ENCODE measurements at places on chromosomes 4 and X. TPM values are rescaled to one million over a fixed set of nuclear protein-coding genes. Genes with fewer than 3 reads are reported as not detected.
A peak's percentile ranks its signal among the peaks of the same experiment; 100 is the strongest.

SLC38A5 gene
- 21.5 TPM for total RNA-seq

AFF2 gene
- total RNA-seq, result 13.4 TPM

UGT2B17 gene
- not detected for total RNA-seq

PROM1 gene
- total RNA-seq, result 0.93 TPM

SERTM2 gene
- total RNA-seq, result 1.6 TPM

MED14 gene
- 35.2 TPM for total RNA-seq

RHOXF2 gene
- total RNA-seq, result not detected

SORBS2 gene
- total RNA-seq, result 44.9 TPM

RTL9 gene
- not detected for total RNA-seq

NUDT6 gene
- 3.8 TPM for total RNA-seq

- H3K36me3 ChIP-seq, result no peaks in the 10 kb centered on the region
- no peaks in the 10 kb centered on the region for H3K4me1 ChIP-seq
- no peak overlapping the region for H3K27ac ChIP-seq
- no peaks in the 10 kb centered on the region for H3K27me3 ChIP-seq
Measured at GRCh38 chr4:93409035-93409434, 419.5 kb upstream of the ATOH1 start.

- H3K4me3 ChIP-seq, result peak overlapping the region; percentile 67
- DNase-seq, result peak; percentile 89
- H3K27ac ChIP-seq, result peak overlapping the region; percentile 77
- peaks cover 9% of the 10 kb centered on the region for H3K27me3 ChIP-seq
Measured at GRCh38 chr4:52051615-52052474, 741 bp downstream of the SPATA18 start.

DNA sequence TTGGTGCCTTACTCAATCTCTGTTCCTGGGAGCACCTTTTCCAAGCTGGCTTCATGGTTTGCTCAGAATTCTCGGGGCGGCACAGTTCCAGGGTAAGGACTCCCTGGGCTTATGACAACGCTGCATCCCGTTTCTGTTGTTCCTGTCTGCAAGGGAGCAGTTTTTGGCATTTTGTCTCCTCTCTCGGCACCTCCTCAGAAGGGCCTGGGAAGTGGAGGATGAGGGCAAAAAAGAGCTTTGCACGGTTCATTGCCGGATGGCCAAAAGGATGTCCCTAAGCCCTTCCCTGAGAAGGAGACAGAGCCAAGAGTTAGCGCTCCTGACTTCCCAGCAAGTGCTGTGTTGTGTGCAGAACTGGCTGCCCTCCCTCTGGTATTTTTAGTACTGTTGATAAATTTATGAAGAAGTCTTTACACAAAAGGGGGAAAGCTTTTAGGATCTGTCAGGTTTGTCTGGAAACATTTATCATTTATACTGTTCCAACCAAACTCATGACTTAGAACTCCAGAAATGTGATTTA, 13.4 kb downstream of the SRD5A3 start:
- peak overlapping the region; percentile 65 for H3K27ac ChIP-seq
- DNase-seq, result no peak
- H3K4me1 ChIP-seq, result peaks cover 19% of the 10 kb centered on the region
- no peak overlapping the region for H3K4me3 ChIP-seq

DNA sequence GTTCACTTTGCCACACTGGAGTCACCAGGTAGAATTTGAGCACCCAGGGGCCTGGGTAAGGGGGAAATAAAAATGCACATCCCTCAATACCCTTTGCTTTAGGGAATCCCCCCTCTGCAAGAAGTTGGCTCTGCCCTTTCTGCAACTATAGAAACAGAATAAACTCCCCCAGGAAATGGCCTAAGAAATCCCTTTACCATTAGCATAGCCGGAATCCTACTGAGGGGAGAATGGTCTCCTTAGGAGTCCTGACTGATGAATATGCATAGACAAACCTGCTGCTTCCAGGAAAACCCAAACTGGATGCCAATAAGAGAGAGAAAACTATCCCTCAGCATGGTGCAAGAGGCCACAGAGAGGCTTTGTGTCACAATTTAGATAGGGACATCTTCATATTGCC, 11.0 kb downstream of the EFHC2 start:
- H3K36me3 ChIP-seq, result no peaks in the 10 kb centered on the region
- no peaks in the 10 kb centered on the region for H3K4me1 ChIP-seq
- no peak overlapping the region for H3K27ac ChIP-seq
- no peaks in the 10 kb centered on the region for H3K27me3 ChIP-seq
- no peak for DNase-seq
- H3K4me3 ChIP-seq, result no peak overlapping the region

DNA sequence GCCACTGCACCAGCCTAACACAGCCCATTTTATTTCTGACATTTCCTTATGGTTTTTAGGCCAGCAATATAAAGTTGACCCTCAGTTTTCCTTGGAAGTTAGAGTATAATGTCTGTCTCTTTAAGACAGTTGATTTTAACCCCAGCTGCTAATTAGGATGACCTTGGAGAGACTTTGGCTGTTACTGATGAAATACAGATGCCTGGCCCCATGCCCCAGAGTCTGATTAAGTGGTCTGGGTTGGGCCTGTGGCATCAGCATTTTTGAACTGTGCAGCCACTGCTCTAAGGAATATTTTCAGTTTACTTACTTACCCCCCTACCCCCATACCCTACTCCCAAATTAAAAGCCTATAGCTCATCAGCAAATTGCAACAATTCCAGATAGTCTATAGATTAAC, 85.8 kb downstream of the DCLK2 start:
- no peak overlapping the region for H3K4me3 ChIP-seq
- no peaks in the 10 kb centered on the region for H3K27me3 ChIP-seq
- H3K4me1 ChIP-seq, result peaks cover 5% of the 10 kb centered on the region
- no peak overlapping the region for H3K27ac ChIP-seq
- no peak for DNase-seq

GRCh38 chr4:70544279-70544868, 26.0 kb downstream of the AMTN start:
- H3K4me1 ChIP-seq, result no peaks in the 10 kb centered on the region
- DNase-seq, result no peak
- H3K4me3 ChIP-seq, result no peak overlapping the region
- H3K27me3 ChIP-seq, result no peaks in the 10 kb centered on the region
- H3K36me3 ChIP-seq, result no peaks in the 10 kb centered on the region

DNA sequence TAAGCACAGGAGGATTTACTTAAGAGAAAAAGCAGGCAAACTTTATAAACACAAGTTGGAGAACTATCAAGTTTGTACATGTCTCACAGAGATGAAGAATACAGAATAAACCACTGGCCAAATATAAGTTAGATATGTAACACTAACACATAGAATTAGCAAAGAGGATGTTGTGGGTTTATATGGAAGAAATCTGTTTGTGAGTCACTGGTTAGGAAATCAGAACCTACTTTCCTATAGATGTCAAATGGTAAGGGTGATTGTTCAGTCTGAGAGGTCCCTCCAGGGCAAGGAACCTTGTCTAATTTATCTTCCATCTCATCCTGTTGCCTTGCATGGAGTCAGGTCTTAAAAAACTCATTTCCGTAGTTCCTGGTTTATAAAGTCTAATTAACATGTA, 14.8 kb upstream of the ART3 start:
- no peak for DNase-seq
- no peaks in the 10 kb centered on the region for H3K4me1 ChIP-seq
- no peak overlapping the region for H3K4me3 ChIP-seq
- no peaks in the 10 kb centered on the region for H3K27me3 ChIP-seq
- no peaks in the 10 kb centered on the region for H3K36me3 ChIP-seq

DNA sequence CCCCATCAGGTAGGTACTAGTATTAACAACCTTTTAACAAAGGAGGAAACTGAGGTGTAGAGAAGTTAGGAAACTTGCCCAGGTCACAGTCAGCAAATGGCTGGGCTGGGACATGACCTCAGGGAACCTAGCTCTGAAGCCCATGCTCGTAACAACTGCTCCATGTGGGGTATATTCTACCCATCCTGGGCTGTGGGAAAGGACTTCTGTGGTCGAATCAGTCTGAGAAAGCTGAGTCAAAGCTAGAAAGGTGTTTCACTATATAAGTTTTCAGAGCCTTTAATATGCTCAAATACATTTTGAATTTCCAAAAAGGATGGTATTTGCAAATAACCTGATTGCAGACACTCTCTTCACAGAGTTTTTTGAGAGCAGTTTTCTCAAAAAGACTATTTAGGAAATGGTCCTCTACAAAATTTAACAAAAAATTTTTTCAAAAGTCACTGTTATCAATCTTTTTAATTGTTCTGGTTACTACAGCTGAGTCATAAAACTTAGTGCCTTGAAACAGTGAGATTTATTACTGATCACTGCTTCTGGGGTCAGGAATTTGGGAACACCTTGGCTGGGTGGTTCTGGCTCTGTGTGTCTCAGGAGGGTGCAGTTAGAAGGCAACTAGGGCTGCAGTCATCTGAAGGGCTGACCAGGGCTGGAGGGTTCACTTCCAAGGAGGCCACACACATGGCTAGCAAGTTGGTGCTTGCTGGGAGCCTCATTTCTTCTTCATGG, 53.6 kb downstream of the NSG1 start:
- DNase-seq, result no peak
- H3K4me3 ChIP-seq, result no peak overlapping the region
- H3K27me3 ChIP-seq, result no peaks in the 10 kb centered on the region
- H3K4me1 ChIP-seq, result no peaks in the 10 kb centered on the region

GRCh38 chr4:2963966-2964471, 648 bp downstream of the GRK4 start:
- peak overlapping the region; percentile 90 for H3K27ac ChIP-seq
- no peak for DNase-seq
- H3K36me3 ChIP-seq, result no peaks in the 10 kb centered on the region
- peaks cover 19% of the 10 kb centered on the region for H3K4me1 ChIP-seq
- no peaks in the 10 kb centered on the region for H3K27me3 ChIP-seq
